ENCODE measurements at places on chromosomes 5 and 9. TPM values are rescaled to one million over a fixed set of nuclear protein-coding genes. Genes with fewer than 3 reads are reported as not detected.

Gene MLANA
- not detected for total RNA-seq

Gene HAPLN1
- not detected for total RNA-seq

Gene PCDHGB5
- 0.05 TPM for total RNA-seq

Gene CDX1
- not detected for total RNA-seq

Gene NR5A1
- total RNA-seq: not detected

Gene CENPK
- 77.5 TPM for total RNA-seq

Gene NPR2
- 10.5 TPM for total RNA-seq

Gene PCSK5
- 3.0 TPM for total RNA-seq

Gene TAF1L
- total RNA-seq: not detected

Gene SLC25A2
- 0.27 TPM for total RNA-seq

Gene IL9
- 47.9 TPM for total RNA-seq

Gene GRIN1
- not detected for total RNA-seq

Gene PPP2CA
- 148 TPM for total RNA-seq

Gene DNM1
- 0.72 TPM for total RNA-seq

Gene CTXN3
- not detected for total RNA-seq

Gene HCN1
- total RNA-seq: not detected

Gene SCAMP1
- total RNA-seq: 15.5 TPM

Gene SLC6A3
- not detected for total RNA-seq

Gene TMC1
- total RNA-seq: not detected

Gene UGT3A2
- total RNA-seq: not detected

Gene LCN2
- not detected for total RNA-seq

Gene PPP2R2B
- total RNA-seq: 0.85 TPM

Data from activated CD4-positive, alpha-beta T cell treated with anti-CD3 and anti-CD28 coated beads for 36 hours (primary cell).